ENCODE measurements at places on chromosomes 12 and 14.

DNA sequence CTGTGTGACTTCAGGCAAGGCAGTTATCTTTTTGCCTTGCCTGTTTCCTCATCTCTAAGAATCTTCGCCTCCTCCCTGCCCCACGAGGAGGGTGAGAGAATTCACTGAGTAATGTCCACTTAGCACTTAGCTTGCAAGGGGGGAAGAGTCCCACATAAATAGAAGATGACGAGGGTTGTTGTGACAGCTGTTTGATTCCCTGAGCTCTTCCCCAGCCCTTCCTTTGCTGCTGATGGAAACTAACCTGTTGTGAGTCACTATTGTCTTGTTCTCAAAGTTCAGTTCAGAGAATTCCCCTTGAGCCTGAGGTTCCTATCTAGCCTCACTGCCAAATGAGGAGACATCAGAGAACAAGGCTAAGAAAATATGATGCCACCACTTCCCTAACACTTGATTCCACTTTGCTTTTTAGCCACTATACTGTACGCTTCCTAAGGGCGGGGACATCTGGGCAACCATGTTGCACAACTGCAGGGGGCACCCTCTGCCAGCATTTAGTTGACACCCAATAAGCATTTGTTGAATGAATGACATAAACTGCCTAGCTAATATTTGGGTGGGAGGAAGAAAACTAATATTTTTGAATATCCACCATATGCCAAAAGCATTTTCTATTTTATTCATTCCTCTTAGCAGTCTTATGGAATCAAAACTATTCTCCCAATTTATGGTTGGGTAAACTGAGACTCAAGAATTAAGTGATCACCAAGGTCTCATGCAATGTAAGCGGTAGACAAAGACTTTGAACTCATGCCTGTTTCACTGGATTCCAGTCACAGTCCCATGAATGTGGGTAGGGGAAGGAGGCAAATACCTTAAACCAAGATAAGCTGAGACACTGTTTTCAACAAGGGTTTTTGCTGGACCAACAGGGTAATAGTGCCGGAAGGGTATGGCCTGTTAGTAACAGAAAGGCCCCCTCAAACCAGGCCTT, 77.6 kb downstream of the ZFP36L1 start:
- no peak for DNase-seq

DNA sequence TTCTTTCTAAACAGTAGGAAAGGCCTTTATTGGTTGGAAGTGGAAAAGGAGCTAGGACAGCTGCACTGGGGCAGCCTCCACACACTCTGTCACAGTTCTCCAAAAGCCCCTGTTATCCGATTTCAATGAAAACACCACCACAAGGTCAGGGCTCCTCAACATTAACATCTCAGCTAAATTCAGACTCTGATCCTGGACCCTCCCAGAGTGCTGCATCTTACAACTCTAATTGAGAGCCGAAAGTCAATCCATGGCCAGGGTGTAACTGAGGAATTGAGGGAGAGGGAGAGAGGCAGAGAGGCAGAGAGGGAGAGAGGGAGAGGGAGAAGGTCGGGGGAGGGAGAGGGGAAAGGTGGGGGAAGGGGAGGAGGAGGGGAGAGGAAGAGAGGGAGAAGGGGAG, 32.1 kb downstream of the DICER1 start:
- no peak for DNase-seq

- DNase-seq = no peak
These were observed 193.6 kb upstream of the SEL1L start for GRCh38 chr14:81727218-81727617.

DNA sequence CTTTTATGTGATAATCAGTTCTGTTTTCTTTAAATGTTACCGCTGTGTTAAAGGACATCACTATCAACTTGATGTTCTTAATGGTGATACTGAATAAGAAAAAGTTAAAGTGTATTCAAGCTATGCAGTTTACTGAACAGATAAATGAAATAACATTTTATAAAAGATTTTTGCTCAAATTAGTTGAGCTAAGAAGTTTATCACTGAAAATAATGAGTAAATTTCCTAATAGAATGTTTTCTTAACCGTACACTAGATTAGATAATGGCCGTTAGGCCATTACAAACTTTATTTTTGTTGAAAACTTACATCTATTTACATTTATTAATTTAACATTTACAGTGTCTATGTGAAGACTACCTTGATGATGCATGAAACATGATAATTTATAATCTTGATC, 25.0 kb downstream of the ATF7IP start:
- no peak for DNase-seq

DNA sequence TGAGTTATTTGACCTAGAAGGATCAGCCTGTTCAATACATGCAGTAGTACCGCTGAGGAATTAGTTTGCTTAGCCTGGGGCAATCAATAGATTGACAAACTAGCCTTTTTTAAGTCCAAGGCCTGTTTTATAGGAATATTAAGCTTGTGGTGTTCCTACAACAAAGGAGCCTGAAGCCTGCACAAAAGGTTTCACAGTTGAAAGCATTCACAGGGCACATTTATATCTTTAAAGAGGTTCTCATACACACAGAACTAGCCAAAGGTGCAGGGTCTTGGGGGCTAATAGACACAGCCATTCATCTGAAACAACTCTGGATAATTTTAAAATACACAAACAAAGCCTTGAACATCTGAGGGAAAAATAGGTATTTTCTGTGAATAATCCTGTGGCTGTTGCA, 160.3 kb downstream of the RPS29 start:
- no peak for DNase-seq

DNA sequence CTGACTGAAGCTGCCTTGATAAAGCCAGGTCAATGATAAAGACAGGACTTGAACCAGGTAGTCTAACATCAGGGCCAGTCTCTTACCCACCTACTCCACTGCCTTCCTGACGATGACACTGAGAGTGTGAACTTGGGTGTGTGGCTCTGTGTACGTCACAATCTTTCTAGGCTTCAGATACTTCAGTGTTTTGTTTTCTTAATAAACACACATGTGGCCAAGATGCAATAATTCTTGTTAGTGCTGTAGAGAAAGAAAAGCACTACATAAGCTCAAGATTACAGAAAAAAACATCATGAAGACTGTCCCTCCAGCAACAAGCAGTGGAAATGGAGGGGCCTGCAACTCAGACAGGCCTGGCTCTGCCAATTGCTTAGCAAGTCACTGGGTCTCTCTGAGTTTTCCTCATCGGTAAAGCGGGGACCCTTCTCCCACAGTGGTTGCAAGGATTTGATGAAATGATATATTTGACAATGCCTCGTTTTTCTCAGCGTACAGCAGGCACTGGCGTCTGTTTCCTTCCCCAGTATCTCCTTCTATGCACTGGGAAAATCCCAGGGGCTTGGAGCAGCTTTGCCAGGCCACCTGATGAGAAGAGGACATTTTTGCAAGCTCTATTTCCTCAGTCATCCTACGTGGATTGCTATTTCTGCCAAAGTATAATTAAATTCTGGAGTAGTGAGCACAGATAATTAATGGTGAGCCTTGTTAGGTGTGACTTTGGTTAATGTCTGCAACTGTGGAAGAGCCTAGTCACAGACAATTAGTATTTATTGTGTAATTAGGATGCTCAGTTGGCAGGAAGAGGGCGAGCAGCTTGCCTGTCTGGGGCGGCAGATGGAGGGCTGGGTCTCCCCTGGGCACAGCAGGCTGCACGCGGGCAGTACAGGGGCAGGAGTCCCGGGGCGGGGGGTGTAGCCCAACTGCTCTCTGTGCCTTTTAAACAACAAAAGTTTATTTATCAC, 55.8 kb upstream of the CHGA start:
- no peak for DNase-seq

DNA sequence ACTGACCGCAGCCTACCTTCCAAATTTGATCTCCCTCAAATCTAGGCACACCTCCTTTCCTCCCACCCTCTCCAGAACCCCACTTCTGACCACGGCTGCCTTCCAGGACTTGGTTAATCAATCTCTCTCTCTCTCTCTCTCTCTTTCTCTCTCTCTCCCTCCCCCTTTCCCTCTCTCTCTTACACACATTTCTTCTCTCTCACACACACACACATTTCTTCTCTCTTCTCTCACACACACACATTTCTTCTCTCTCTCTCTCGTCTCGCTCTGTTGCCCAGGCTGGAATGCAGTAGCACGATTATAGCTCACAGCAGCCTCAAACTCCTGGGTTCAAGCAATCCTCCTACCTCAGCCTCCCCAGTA, 521 bp upstream of the GMFB start:
- no peak for DNase-seq

DNA sequence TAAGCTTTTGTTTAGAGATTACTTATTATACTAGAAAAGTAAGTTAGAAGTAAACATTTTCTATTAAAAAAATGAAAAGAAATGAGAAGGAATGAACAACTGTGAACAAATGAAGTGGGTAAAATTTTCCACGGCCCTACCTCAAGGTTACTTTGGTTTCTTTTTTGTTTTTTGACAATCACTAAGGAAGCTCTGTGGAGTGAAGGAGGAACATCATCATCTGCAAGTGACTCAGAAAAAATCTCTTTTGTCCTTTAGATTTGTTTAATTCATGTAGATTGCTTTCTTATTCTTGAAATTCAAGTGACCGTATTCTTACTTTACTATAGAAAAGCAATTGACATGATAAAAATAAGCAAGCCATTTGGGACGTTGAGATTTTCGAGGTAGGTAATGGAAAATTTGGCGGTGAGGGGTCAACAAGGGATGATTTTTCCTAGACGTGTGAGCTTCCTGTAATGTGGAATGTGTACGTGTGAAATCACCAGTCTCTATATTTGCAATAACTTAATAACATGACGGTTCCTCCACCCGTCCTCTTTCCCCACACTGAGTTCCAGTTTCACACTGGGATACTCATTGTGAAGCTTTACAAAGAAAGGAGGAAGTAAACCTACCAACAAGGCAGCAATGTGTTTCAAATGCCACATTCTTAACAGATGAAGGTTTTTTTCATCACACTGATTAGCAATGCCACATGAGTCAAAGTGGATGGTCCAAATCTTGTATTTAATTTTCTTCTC, 62.3 kb upstream of the EGLN3 start:
- DNase-seq = no peak

DNA sequence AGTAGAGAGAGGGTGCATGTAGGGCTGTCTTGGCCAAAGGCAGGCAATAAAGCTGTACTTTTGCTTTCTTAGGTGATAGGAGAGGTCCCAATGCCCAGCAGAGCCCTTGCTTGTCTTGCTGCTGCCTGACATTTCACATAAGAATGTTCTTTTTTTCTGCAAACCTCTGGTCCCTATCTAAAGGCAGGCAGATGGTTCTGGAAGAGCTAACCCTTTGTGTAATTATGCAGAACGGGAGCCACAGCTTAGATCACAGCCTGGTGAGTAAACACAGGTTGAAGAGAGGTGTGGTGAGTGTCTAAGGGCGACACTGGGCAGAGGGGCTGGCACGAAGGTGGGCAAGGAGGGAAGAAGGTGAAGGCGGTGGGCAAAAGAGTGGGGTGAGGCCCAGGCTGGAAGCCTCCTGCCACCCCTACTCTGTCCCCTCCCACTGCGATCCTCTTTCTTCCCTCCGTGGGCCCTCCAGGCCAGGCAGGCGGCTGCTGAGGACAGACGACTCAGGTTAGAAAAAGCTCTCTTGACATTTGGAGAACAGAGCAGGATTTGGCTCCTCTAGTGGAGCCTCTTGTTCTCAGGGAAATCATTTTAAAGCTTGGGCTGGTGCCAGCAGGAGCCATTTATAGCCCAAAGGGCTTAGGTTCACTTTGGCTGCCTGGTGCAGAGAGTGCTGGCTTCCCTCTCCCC, 42.8 kb downstream of the PRMT8 start:
- DNase-seq = no peak

- peak; percentile 69 for DNase-seq
These were observed at the start of gene SLC2A13 for GRCh38 chr12:40105515-40106201. SLC2A13 (minus strand) TSS chr12:40106081; CDS start chr12:40105808, 273 bp downstream.

DNA sequence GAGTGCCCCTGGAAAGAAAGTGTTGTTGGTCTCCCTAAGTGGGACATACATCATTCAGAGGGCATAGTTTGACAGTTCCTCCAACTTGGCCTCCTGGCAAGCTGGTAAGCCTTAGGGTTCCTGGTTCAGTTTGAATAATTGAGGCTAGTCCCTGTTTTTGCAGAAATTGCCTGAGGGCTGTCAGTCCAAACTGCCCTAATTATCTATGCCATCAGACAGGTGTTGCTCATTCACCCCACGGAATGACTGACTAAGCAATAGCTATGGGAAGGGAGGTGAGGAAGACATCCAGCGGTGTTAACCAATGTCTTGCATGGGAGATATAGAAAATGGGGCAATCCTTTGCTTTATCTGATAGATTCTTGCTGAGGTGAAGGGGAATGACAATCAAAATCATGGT, 37.6 kb downstream of the SPTSSA start:
- no peak for DNase-seq

- no peak for DNase-seq
These were observed 1.4 kb downstream of the LRFN5 start for GRCh38 chr14:41607966-41608663.

GRCh38 chr14:38302034-38302433, 46.1 kb upstream of the CLEC14A start:
- DNase-seq = no peak

DNA sequence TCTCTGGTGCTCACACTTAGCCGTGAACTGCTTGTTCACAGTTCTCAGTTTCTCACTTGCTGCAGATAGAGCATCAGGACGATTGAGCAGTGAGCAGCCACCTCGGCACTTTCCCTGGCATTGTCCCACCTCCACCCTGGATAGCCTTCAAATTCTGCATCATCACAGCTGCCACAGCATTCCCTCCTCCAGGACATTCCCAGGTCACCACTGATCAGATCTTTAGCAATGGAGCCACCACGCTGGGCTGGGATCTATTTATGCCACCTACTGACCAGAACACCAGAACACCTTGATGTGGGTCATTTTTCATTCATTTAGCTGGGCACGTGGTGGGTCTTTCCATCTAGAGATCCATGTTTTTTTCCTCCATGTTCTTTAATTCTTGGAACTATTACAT, 23.6 kb downstream of the ACADS start:
- no peak for DNase-seq

DNA sequence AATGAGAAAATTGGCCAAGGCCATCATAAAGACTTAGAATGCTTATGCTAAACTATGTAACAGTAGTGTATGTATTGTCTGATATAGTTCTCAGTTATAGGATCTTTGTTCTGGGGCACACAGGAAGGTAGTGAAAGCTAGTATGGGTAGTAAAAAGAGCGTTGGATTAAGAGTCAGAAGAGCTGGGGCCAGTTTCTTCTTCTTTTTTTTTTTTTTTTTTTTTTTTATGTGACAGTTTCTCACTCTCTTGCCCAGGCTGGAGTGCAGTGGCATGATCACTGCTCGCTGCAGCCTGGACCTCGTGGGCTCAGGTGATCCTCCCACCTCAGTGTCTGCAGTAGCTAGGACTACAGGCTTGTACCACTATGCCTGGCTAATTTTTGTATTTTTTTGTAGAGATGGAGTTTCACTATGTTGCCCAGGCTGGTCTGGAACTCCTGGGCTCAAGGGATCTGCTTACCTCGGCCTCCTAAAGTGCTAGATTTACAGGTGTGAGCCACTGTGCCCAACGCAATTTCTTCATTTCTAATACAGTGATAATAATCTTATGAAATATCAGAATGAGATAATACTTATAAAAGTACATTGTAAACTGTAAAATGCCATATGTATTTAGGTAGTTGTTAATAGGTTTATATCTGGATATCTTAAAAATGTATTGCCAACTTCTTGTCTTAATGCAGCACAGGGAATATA, 7.4 kb downstream of the MDM2 start:
- no peak for DNase-seq

GRCh38 chr12:1491983-1492697, 102.2 kb downstream of the FBXL14 start:
- no peak for DNase-seq

GRCh38 chr14:30621354-30621939, 672 bp upstream of the SCFD1 start:
- no peak for DNase-seq
